Activated B cell treated with CpG ODN at 0.5 μM for 24 hours (primary cell): ENCODE measurements at places on chromosomes 5 and 9.

DNA sequence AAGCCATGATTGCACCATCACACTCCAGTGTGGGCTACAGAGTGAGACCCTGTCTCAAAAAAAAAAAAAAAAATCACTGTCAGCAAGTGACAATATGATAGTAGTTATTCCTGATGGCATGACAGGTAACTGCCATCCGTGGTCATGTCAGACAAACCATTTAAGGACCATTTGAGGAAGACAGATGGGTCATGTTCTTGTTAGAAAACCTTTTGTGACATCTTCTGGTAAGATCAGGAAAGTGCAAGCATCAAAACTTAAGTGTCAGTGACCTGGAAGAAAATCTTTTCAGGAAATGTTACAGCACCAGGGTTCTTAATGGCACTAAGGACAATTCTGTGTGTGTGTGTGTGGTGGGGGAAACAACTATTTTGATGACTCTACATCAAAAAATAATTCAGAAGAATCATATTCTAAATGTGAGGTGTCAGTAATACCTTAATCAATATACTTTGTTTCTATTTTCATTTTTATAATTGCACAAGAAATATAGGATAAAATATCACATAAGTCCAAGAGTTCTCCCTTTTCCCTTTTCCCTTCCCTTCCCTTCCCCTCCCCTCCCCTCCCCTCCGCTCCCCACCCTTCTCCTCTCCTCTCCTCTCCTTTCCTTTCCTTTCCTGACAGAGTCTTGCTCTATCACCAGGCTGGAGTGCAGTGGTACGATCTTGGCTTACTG is 17.8 kb downstream of the SLC38A9 start:
- peaks cover 15% of the 10 kb centered on the region for H3K36me3 ChIP-seq
- DNase-seq: no peak
- H3K27me3 ChIP-seq: no peaks in the 10 kb centered on the region
- H3K27ac ChIP-seq: no peak overlapping the region
- no peak overlapping the region for H3K4me3 ChIP-seq
- H3K4me1 ChIP-seq: peaks cover 5% of the 10 kb centered on the region

GRCh38 chr5:151569132-151570046 is 21.7 kb downstream of the FAT2 start:
- H3K36me3 ChIP-seq: no peaks in the 10 kb centered on the region
- H3K4me1 ChIP-seq: peaks cover 19% of the 10 kb centered on the region
- no peak overlapping the region for H3K4me3 ChIP-seq
- H3K27me3 ChIP-seq: no peaks in the 10 kb centered on the region
- H3K27ac ChIP-seq: no peak overlapping the region

GRCh38 chr5:111225926-111226325 is 1.7 kb downstream of the CAMK4 start:
- no peak for DNase-seq
- peaks cover 34% of the 10 kb centered on the region for H3K4me1 ChIP-seq
- H3K27me3 ChIP-seq: peaks cover 16% of the 10 kb centered on the region
- H3K36me3 ChIP-seq: no peaks in the 10 kb centered on the region
- no peak overlapping the region for H3K27ac ChIP-seq
- H3K4me3 ChIP-seq: peak overlapping the region; percentile 7

- no peak overlapping the region for H3K27ac ChIP-seq
- peaks cover 11% of the 10 kb centered on the region for H3K27me3 ChIP-seq
- no peak overlapping the region for H3K4me3 ChIP-seq
- no peaks in the 10 kb centered on the region for H3K4me1 ChIP-seq
- no peak for DNase-seq
- H3K36me3 ChIP-seq: no peaks in the 10 kb centered on the region
Observed at GRCh38 chr5:81922854-81923279, 49.0 kb upstream of the ATG10 start.

DNA sequence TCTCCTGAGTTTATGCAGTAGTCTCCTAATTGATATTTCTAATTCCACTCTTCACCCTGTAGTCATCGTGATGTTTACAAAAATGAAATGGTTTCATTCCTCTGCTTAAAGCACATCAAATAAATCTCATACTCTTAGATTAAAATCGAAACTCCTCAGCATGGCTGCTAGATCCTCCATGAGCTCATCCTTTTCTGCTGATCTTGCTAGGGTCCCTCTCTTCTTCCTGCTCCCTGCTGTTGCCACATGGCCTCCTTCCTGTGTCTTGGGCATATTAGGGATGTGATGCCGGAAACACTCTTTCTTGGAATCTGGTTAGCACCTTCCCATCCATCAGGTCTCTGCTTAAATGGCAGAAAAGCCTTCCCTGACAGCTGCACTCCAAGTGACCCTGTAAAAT is 59.5 kb upstream of the MEGF10 start:
- no peak overlapping the region for H3K27ac ChIP-seq
- H3K4me1 ChIP-seq: peaks cover 18% of the 10 kb centered on the region
- no peak for DNase-seq
- H3K36me3 ChIP-seq: peaks cover 10% of the 10 kb centered on the region

DNA sequence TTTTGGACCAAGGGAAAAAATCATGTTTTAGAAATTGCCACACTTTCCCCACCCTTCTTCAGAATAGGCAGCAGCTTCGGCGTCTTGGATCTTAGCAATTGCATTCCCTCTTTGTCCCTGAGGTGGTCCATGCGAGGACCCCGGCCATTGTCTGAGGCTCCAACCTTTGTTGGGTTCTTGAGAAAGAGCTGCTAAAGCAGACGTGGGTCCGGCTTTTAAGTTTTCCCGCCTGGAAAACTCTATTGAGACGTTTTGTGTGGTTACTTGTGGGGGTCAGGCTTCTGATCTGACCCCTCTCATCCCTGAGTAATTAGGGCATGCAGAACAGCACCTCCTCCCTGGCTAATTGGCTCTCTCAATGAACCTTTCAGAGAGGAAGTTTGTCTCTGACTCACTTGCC is 509.6 kb upstream of the TNC start:
- no peaks in the 10 kb centered on the region for H3K36me3 ChIP-seq
- DNase-seq: no peak
- H3K27me3 ChIP-seq: peaks cover 2% of the 10 kb centered on the region
- H3K4me1 ChIP-seq: no peaks in the 10 kb centered on the region

DNA sequence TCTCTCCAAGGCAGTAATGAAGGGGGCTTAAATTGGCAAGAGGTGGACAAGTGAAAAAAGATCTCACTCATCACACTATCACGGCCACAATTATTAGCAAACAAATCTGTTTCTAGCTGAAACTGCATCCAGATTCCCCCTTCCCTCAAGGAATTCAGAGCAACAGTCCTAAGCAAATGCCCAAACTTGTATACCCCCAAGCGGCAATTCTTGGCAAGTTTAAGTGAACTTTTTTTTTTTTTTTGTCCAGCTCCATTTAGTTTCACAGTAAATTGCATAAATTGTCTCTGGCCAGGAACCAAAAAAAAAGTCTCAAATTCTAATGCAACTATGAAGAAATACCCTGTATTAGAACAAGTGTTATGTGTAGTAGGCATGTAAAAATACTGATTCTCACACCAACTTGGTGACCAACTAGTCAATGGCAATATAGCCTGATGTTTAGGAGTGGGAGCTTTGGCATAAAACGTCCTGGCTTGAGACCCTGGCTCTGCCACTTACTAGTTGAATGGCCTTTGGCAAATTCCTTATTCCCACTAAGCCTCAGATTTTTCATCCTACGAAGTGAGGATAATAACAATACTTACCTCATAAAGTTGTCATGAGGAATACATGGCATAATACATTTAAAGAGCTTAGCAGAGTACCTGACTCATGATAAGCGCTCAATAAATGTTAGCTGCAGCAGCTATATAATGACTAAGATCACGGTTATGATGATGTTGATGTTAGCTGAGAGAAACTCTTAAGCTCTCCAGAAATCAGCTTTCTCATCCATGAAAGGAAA is 193.2 kb downstream of the ADAMTSL1 start:
- no peaks in the 10 kb centered on the region for H3K4me1 ChIP-seq
- no peak overlapping the region for H3K4me3 ChIP-seq
- DNase-seq: no peak

- no peak overlapping the region for H3K4me3 ChIP-seq
- H3K36me3 ChIP-seq: no peaks in the 10 kb centered on the region
- H3K27me3 ChIP-seq: no peaks in the 10 kb centered on the region
- no peak for DNase-seq
- H3K4me1 ChIP-seq: no peaks in the 10 kb centered on the region
Observed at GRCh38 chr9:110619831-110620230, 40.3 kb upstream of the SVEP1 start.
